GM04504 (cell line): ENCODE measurements at places on chromosomes 13 and 19.

DNA sequence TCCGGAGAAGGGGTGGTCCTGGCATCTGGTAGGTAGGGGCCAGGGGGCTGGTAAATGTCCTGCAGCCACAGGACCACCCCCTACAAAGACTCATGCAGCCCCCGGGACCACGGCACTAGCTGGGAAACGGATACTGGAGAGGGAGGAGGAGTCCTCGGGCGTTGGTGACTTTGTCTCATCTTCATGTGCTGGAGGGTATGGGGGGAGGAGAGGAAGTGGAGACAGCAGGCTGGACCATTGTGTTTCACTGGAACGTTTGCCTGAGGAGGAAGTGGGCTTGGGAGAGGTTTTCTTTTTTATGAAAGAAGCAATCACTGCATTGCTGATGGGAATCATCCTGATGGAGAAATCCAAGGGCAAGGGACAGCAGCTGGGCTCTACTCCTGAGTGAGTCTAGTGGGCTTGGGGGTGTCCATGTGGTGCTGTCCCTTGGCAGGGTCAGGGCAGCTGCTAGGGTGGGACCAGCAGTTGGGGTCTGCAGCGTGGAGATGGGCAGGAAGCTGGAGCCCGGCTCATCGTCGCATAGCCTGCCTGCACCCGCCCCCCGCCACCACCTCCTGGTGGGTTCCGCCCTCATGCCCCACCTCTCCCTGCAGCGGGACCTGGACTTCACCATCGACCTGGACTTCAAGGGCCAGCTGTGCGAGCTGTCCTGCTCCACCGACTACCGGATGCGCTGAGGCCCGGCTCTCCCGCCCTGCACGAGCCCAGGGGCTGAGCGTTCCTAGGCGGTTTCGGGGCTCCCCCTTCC lies 1.7 kb upstream of the ADM5 start:
- no peak for DNase-seq

DNA sequence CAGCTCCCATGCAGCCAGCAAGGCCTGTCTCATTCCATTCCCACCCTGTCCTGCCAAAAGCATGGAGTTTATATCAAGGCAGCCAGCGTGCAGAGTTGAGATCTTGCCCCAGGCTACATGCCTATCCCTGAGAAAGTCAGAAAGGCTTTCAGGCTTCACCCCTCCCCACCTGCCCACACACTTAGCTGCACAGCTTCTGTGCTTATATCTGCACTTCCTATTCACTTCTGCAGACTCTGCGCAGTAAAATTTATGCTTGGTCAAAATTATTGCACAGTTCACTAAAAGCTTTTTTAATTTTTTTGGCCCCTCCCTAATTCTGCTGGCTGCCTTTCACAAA lies 12.5 kb upstream of the ZNF675 start:
- no peak for DNase-seq

- DNase-seq, result no peak
These were observed 97.0 kb upstream of the MBNL2 start for GRCh38 chr13:97124915-97125809.

DNA sequence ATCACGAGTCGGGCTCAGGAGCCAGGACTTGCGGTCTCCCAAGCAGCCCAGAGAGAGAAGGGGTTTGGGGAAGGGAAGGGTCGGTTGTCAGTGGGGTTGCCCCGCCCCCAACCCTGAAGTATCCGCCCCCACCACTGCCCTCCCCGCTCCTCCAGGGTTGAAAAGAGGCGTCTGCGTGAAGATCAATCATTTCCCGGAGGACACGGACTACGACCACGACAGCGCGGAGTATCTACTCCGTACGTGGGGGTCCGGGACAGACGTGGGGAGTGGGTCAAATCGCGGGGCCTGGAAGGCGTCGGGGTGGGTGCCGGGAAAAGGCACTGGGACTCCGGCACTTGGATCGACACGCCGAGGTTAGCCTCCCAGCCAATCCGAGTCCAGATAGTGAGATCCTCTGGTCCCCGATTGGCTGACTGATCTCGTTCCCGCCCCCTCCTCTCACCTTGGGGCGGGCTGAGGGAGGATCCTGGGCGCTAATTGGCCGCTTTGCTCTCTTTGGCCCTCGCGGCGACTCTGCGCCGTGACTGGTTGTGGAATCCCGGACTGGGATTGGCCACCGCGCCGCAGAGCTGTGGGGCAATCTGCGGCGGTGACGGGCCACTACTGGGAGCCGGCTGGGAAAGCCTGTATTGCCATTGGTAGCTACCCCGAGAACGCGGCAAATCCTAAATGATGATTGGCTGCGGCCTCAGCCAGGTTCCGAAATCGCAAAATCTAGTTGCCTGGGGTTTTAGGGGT lies 13.3 kb upstream of the CACNG6 start:
- peak; percentile 32 for DNase-seq

GRCh38 chr19:54017261-54017660 lies 25.8 kb downstream of the CACNG6 start:
- DNase-seq, result no peak

GRCh38 chr19:18278521-18279265 lies 2.7 kb downstream of the JUND start:
- DNase-seq, result no peak

GRCh38 chr13:73223372-73223781 lies 164.6 kb downstream of the KLF5 start:
- no peak for DNase-seq

DNA sequence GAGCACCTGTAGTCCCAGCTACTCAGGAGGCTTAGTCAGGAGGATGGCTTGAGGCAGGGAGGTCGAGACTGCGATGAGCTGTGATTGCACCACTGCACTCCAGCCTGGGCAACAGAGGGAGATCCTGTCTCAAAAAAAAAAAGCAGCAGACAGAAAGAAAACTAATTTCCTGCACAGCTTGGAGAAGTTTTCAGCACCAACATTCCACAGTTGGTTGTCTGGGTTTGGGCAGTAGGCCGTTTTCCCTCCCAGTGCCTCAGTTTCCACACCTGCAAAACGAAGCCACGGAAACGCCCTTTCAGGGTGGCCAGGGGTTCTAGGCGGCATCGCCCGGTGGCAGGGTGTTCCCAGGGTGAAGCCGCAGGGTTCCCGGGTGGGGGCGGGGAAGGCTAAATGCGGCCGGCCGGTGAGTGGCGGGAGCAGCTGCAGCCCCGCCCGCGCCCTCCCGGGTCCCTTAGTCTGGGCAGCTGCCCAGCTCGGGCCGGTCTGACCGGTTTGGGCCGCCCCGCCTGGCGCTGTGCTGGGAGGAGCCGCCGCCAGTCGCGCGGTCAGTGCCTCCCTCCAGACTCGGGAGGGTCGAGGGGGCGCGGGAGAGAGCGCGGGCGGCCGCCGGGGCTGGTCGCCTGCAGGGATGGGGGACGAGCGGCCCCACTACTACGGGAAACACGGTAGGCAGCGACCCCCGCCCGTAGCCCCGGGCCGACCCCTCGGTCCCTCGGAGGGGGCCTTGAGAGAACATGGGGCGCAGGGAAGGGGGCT lies at the start of gene SLC44A2:
Gene SLC44A2, plus strand, starts transcription at position 551 of the 759 bp plus-strand sequence. Its CDS starts 81 bp downstream, at position 632.
- DNase-seq, result peak; percentile 35

GRCh38 chr13:94712812-94713560 lies 641 bp upstream of the SOX21 start:
- peak; percentile 26 for DNase-seq

DNA sequence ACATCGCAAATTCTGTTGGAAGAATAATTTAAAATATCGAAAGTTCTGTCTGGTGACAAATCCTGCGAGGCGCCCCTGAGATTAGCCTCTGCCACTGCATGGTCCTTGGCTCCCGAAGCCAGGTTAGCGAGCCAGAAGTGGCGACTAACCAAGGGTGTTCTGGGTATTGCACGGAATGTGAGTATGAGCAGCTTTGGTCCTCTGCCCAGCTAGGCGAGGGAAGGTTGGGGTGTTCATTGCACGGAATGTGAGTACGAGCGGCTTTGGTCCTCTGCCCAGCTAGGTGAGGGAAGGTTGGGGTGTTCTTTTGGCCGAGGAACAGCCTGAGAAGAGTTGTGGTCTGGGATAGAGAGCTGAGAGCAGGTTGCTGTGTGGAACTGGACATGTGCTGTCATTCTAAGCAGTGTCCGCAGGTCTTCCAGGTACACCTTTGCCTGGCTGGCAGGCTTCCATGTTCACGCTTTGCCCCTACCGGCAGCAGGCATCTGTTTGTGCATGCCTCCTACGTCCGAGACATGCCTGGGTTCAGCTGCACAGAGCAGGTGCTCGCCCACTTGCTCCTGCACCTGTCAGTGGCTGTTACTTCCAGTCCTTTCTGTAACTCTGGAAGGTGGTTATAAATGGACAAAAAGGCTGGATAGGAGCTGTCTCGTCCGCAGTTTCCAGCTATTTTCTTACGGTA lies 18.3 kb upstream of the TEX29 start:
- no peak for DNase-seq

- peak; percentile 53 for DNase-seq
These were observed 6.1 kb downstream of the BEST2 start for GRCh38 chr19:12757544-12758274.

DNA sequence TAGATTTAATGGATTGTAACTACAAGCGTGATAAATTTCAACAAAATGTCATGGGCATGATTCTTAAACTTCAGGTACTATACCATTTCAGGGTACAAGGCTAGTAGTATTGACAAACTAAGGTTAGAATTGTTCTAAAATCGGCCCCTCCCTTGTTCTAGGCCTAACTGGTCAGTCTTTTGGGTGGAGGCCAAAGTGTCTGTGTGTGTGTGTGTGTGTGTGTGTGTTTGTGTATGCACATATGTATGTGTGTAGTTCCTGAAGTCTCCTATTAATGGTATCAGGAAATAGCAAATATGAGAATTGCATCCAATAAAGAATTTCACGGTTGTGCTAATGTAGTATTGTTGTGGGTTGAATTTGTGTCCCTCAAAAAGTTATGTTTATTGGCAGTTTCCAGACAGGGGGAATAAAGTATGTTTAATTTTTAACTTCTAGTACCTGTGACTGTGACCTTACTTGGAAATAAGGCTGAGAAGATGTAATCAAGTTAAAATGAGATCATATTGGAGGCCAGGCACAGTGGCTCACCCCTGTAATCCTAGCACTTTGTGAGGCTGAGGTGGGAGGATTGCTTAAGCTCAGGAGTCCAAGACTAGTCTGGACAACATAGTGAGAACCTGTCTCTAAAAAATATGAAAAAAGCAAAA lies 119.2 kb downstream of the KLF5 start:
- DNase-seq, result no peak

DNA sequence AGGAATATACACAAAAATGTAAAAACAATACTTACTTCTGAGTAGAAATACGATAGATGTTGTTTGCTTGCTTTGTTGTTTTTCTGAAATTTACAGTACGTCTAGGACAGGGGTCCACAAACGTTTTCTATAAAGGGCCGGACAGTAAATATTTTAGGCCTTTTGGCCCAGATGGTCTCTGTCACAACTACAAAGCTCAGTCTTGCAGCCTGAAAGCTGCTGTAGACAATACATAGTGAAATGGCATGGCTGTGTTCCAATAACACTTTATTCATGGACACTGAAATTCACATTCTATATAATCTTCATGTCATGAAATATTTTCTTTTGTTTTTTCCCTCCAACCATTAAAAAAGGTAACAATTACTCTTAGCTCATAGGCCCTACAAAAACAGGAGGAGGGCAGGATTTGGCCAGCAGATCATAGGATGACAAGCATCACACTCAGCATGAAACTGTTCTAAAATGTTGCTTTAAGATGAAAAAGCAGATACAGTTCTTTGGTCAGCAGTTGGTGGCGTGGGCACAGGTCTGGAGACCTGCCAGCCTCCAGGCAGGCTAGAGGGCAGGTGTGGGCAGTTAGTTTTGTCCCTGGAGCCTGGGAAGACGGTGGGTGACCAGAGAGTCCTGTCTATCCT lies at the start of gene EDDM13:
Gene EDDM13, plus strand, starts transcription at position 588 of the 638 bp plus-strand sequence. CDS start 87 bp downstream, outside the sequence.
- DNase-seq, result no peak

DNA sequence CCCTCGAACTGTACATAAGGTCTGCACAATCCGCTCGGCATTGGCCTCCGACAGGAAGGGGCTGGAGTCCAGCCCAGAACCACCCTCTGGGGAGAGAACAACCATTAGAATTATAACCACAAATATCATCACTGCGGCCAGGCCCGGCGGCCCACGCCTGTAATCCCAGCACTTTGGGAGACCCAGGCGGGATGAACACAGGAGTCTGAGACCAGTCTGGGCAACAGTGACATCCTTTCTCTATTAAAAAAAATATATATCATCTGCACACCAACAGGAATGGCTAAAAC lies 11.4 kb downstream of the COQ8B start:
- DNase-seq, result no peak

GRCh38 chr19:46698395-46699321 lies 18.3 kb downstream of the PRKD2 start:
- no peak for DNase-seq

- DNase-seq, result no peak
These were observed 82.9 kb downstream of the PDS5B start for GRCh38 chr13:32669030-32669646.

- DNase-seq, result no peak
These were observed 1.2 kb downstream of the PPM1N start for GRCh38 chr19:45499196-45500180.

GRCh38 chr13:45773236-45773635 lies 71.1 kb downstream of the CBY2 start:
- DNase-seq, result no peak

DNA sequence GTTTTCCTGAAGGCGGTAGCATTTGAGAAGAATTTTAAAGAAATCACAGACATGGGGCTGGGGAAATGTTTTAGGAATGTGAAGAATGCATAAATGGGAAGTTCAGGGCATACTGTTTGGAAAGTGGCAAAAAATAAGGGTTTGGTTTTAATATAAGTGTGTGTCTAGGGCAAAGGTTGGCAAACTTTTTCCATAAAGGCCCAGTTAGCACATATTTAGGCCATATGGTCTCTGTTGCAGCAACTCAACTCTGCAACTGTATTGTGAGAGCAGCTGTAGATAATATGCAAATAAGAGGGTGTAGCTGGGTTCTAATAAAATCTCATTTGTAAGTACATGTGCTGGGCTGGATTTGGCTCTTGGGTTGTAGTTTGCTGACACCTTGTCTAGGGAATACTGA lies 521.9 kb downstream of the DIAPH3 start:
- no peak for DNase-seq

- DNase-seq, result no peak
These were observed 312.8 kb upstream of the ZNF507 start for GRCh38 chr19:32032561-32032960.

DNA sequence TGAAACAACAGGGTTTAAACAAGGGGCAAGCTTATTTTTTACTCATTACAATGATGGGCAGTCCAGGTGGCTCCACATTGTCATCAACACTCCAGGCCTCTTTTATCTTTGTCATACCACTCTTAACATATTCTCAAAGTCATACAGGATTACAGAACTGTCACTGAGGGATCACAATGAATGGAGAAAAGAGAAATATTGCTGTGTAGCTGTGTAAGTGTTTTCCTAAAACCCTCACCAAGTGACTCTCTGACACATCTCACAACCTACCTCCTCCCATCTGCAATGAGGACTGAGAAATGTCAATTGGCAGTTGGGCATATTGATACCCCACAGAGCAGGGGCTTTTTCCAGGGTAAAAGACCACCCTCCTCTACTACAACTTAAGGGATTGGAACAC lies 562.1 kb downstream of the TBC1D4 start:
- DNase-seq, result no peak

- no peak for DNase-seq
These were observed 6.7 kb downstream of the SOHLH2 start for GRCh38 chr13:36207672-36208071.

GRCh38 chr19:10892256-10892655 lies 20.9 kb downstream of the CARM1 start:
- no peak for DNase-seq

GRCh38 chr19:48397263-48398101 lies 4.0 kb downstream of the GRIN2D start:
- DNase-seq, result no peak
